ENCODE measurements at places on chromosomes 13 and 19. TPM values are rescaled to one million over a fixed set of nuclear protein-coding genes. Genes with fewer than 3 reads are reported as not detected.

The TMEM255B gene
- 0.70 TPM for total RNA-seq

The HSD17B14 gene
- 18.0 TPM for total RNA-seq

GRCh38 chr13:53010374-53011105 lies 18.1 kb upstream of the OLFM4 start:
- DNase-seq = no peak

- peak; percentile 82 for DNase-seq
Measured at GRCh38 chr19:42199440-42200115, 17.9 kb downstream of the DEDD2 start.

- DNase-seq = peak; percentile 77
Measured at GRCh38 chr13:101416181-101417042, at the start of gene NALCN. Gene NALCN (minus strand): TSS chr13:101416508. CDS start chr13:101399126, 17,382 bp downstream.

- no peak for DNase-seq
Measured at GRCh38 chr13:40186626-40187323, 479.7 kb downstream of the FOXO1 start.

Data from H7 (cell line).